ENCODE measurements at places on chromosomes 4 and X.
A peak's percentile ranks its signal among the peaks of the same experiment; 100 is the strongest.

- peak; percentile 81 for DNase-seq
Measured at GRCh38 chr4:89836897-89837384, at the start of gene SNCA. TSS of gene SNCA (minus strand) at chr4:89837161. CDS start at chr4:89835667, 1,494 bp downstream.

DNA sequence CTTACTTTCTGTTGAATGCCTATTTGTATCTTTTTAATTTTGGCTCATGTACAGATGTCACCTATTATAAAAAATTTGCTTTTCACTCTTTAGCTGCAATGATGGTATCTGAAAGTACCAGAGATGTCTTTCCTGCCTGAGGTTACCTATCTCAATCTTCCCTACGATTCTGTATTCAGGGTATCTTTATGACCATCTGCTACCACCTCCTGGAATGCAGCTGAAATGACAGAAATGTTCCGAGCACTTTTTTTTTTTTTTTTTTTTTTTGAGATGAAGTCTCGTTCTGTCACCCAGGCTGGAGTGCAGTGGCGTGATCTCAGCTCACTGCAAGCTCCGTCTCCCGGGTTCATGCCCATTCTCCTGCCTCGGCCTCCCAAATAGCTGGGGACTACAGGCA is 136.4 kb downstream of the REPS2 start:
- DNase-seq: no peak

GRCh38 chr4:139973015-139973414 is 181.0 kb downstream of the MAML3 start:
- DNase-seq: no peak

DNA sequence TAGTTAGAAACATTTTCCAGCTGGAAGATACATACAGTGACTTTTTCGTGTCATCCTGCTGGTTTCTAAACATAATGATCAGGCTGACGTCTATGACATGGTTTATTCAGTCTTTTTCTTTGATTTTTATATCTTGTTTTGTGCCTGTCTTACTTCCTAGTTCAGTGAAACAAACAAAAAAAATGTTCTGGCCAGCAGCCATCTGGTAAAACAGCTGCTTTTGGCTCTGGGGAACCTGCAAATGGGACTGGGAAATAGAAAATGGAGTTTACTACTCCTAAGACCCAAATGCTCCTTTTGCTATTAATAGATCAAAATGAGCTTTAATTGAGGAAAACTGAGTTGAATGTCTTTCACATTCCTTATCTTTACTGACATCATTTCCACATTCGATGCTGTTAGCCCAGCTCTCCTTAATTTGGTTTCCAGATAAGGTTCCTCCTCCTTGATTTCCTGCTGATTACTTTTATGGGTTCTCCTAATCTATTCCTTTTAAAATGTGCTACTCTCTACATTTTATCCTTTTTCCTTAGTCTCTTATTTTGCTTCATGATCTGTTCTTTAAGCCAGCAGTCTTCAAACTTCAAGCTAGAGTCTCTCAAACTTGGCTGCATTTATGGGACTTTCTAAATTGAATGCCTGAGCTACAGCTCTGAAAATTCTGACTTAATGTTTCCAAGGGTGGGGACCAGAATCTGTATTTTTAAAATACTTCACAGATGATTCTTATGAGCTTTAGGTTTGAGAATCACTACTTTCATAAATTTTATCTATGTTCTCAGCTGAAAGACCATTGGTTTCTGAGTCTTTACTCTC is 499.5 kb downstream of the ANKRD50 start:
- no peak for DNase-seq

DNA sequence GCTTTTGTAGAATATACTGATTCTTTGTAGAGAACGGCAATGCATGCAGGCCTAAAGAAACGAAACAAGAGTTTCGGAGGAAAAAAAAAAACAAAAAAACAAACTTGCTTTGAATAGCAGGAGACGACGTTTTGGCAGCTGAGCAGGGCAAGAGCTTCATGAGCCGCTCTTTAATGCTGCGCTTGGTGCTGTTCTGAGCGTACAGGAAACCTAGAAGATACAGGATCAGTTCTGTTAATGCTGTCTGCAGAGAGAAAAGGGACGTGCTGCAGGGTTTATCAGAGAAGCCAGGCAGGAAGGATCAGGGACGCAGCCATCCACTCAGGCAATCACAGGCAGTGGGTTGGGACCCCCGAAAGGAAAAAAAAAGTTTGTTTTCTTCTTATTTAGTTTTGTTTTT is 182.2 kb downstream of the PACRGL start:
- DNase-seq: no peak

DNA sequence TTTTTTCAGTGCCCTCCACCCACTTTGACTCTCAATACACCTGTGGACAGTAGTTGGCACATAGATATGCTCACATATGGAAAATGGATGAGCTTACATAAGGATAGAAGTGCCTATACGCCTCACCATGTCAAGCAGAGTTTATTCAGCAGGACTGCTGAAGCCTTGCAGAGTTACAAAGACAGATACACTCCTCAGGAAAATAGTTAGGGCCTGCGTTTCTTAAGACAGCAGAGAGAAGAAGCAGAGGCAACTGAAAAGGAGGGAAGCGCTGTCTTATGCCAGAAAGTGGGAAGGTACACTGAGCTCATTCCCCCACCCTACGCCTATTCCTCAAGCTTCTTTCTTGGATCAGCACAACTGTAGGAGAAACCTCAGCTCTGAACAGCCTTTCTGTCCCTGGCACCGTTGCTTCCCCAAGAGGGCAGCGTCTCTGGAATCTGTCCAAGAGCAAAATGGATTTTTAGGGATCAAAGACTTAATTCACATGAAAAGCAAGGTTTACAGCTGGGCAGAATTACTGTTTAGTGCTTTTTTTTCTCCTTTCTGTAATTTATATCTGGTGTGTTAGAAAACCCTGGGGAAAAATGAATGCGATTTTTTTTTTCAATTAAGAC is 37.3 kb upstream of the MBTPS2 start:
- DNase-seq: no peak

- DNase-seq: no peak
Measured at GRCh38 chrX:68999356-68999755, 165.9 kb downstream of the PJA1 start.
